Activated T-helper 1 cell treated with Interleukin-2 at 50 U/mL for 16 hours (primary cell): ENCODE measurements at places on chromosomes 12 and 14.
A peak's percentile ranks its signal among the peaks of the same experiment; 100 is the strongest.

- DNase-seq: no peak
Observed at GRCh38 chr14:98233656-98234055, 1038.3 kb downstream of the BCL11B start.

GRCh38 chr12:25208554-25208953 is 13.5 kb downstream of the ETFRF1 start:
- no peak for DNase-seq

DNA sequence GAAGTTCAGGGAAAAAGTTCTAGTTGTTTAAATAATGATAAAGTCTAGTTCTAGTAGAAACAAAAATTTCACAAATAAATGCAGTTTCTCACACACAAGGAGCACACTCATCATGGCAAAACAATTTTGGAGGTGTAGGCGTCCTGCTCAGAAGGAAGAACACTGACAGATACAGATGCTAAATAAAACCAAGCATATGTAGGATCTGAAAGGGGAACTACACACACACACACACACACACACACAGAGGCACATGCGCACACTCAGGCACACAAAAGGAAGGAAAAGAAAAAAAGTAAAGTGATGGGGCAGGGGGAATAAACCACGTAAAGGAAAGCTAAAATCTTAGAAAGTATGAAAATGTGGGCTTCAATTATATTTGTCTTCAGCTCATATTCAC is 117.7 kb downstream of the SOX5 start:
- DNase-seq: no peak

- peak; percentile 35 for DNase-seq
Observed at GRCh38 chr12:117874842-117875434, 93.9 kb downstream of the KSR2 start.

DNA sequence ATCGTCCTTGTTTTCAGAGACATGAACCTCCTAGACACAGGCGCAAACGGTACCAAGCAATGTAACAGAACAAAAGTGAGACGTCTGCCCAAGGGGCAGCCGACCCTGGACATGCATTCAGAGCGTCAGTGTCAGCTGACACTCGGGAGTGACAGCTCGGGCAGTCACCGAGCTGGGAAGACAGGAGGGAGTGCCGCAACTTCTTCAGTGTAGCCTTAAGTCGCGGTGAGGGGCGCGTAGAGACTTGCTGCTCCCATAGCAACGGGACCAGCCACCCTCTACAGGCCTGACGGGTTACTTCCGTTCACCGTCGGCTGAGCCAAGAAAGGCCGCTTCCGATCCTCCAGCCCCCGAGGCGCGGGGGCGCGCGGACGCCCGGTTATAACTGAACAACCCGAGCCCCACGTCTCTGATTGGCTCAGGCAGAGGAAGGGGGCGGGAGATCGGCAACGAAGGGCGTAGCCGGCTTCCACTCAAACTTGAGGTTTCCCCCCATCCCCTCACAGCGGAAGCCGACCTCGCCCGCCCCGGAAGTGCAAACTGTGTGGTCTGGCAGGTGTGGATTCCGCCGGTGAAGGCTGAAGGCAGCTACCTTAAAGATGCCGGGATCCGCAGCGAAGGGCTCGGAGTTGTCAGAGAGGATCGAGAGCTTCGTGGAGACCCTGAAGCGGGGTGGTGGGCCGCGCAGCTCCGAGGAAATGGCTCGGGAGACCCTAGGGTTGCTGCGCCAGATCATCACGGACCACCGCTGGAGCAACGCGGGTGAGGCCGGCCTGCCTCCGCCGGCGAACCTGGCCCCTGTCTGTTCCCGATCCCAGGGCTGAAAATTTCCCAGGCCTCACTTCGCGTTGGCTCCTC is at the start of gene EIF2B2:
Gene EIF2B2 (plus strand): TSS at position 530 of the 858 bp plus-strand sequence. CDS start 70 bp downstream, at position 600.
- peak; percentile 98 for DNase-seq

DNA sequence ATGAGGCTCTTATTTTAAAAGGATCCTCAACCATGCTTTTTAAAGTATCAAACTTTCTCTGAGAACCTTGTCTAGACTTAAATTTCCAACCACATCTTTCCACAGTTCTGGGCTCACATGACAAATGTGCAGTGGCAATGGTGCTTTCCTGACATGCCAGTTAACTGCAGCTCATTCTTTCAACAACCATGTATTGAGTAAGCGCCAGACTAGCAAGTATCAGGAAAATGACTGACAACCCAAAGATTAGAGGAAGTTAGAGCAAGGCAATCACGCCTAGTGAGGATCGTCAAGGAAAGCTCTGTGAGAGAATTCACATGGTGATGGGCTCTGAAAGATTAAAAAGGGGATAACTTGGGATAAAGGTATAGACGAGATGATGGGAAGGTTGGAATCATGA is 35.8 kb downstream of the FLVCR2 start:
- no peak for DNase-seq

- no peak for DNase-seq
Observed at GRCh38 chr12:96285158-96285557, 91.0 kb downstream of the ELK3 start.

GRCh38 chr14:55151601-55152000 is 22.5 kb downstream of the LGALS3 start:
- DNase-seq: no peak

GRCh38 chr12:56596815-56597214 is 33.3 kb downstream of the BAZ2A start:
- DNase-seq: no peak

- DNase-seq: no peak
Observed at GRCh38 chr14:30621354-30621939, 672 bp upstream of the SCFD1 start.

GRCh38 chr14:75217508-75218206 is 41.2 kb upstream of the TMED10 start:
- DNase-seq: no peak

GRCh38 chr12:53659011-53659551 is 16.8 kb downstream of the ATP5MC2 start:
- no peak for DNase-seq

GRCh38 chr12:97877404-97877803 is 414.8 kb downstream of the RMST start:
- DNase-seq: no peak

GRCh38 chr12:132078190-132078589 is 65.9 kb downstream of the DDX51 start:
- DNase-seq: no peak

- DNase-seq: no peak
Observed at GRCh38 chr12:86710109-86710508, 453.9 kb upstream of the MGAT4C start.

GRCh38 chr12:123069436-123070266 is 81.2 kb downstream of the PITPNM2 start:
- no peak for DNase-seq

DNA sequence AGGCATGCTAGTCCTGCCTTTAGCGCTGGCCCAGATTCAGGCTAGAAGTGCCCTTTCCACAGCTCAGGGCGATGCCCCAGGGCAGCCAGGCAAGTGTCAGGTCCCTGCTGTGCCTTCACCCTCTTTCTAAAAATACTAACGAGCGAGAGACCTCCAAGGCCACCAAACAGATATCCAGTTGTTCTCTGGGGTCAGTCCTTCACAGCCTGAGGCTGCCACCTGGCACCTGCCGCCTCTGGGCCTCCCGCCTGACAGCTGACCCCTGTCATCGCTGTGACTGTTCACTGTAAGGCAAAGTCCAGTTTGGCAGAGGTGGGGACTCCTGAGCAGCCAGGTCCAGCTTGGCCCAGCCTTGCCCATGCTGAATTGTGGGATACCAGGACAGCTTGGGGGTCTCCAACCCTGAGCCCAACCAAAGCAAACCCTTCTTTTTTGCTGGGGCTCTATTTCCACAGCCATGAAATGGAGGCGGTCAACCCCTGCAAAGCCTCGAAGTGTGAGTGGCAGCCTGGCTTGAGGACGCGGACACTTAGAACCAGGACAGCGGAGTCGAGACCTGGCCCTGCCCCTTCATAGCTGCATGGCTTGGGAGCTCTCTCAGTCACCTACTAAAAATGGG is 79.9 kb downstream of the NINJ2 start:
- no peak for DNase-seq

DNA sequence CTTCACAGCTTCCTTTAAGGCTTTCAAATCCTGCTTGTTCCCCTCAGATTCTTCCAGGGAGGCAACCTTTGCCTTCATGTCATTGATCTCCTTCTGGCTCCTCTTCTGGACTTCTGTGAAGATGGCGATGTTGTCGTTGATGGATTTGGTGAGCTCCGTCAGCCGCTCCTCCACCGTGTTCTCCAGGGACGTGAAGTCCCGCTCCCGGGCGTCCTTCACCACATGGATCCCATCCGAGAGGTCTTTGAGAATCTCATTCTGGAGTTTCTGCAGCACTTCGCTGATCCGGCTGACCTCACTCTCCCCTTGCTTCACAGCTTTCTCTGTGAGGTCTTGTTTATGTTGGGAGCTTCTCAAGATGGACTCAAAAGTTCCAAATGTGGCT is 7.9 kb downstream of the CKAP4 start:
- DNase-seq: no peak

GRCh38 chr14:102693006-102693755 is 84.1 kb upstream of the TRAF3 start:
- DNase-seq: no peak
